CD4-positive, alpha-beta memory T cell (primary cell): ENCODE measurements at places on chromosomes 2 and 18. TPM values are rescaled to one million over a fixed set of nuclear protein-coding genes. Genes with fewer than 3 reads are reported as not detected.

DNA sequence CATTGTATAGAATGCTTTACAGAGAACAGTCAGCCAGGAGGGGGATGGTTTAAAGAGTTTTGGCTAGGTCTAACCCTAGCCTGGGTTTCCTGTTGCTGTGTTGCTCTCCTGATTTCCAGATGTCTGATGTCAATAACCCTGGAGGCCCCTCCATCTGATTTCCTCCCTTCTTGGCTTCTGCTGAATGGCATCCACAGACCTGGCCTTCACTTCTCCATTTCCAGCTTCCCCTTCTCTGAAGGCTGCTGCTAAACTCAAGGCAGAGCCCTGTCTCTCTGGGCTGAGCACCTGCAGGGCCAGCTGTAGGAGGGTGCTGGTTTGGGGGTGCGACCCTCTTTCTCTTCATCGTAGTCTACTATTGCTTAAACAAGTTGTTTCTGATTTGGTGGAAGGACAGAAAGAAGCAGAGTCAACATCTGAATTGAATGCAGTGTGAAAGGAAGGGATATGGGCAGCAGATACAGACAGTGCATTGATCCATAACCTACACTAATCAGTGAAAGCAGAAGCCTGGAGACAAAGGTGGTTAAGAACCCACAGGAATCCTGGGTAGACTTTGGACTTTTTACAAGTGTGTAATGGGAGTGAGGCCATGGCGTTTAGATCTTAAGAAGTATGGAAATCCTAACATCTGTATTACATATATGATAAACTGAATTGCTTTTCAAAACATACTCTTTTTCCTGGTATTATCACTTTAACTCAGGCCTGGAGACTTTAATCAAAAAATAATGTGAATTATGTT lies 153.6 kb downstream of the HRH4 start:
- DNase-seq, result no peak
- no peaks in the 10 kb centered on the region for H3K36me3 ChIP-seq
- no peaks in the 10 kb centered on the region for H3K4me1 ChIP-seq
- H3K27me3 ChIP-seq, result no peaks in the 10 kb centered on the region
- H3K27ac ChIP-seq, result no peak overlapping the region

SERPINB7 gene
- not detected for total RNA-seq

DNA sequence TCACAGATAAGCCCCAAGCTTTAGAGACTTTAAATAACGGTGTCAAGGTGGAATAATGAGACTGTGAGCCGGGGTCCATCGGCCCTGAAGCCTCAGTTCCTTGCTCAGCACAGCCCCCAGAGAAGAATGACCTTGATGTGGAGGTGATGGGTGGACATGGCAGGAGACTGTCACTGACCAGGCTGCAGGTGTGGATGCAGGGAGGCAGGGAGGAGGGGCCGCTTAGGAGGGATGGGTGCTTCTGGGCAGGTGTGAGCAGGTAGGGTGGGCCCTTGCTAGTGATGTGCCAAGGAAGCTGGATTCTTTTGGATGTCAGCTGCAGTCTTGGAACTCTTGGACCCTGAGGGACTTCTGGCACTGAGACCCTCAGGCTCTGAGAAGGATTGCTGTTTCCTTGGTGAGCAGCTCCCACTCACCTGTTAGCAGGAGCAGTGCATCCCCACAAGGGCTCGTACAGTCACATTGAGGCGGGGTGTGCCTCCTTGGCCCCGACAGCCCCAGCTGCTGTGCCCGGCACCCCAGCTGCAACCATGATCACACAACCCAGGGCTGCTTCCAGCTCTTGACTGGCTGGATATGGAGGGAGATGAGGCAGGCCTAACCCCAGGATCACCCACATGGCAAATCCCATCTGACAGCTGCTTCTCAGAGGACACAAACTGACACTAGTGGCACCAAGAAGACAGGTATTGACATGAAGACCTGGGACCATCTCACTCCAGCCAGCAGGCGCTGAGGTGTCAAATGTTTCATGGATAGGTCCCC lies 209.8 kb upstream of the HDAC4 start:
- H3K27me3 ChIP-seq, result no peaks in the 10 kb centered on the region
- H3K36me3 ChIP-seq, result no peaks in the 10 kb centered on the region
- no peaks in the 10 kb centered on the region for H3K4me1 ChIP-seq
- H3K27ac ChIP-seq, result no peak overlapping the region

DSG4 gene
- not detected for total RNA-seq

SERPINB3 gene
- total RNA-seq, result not detected

TEX44 gene
- total RNA-seq, result not detected

GRCh38 chr18:27838225-27838624 lies 338.7 kb downstream of the CDH2 start:
- no peak overlapping the region for H3K27ac ChIP-seq
- H3K27me3 ChIP-seq, result no peaks in the 10 kb centered on the region
- no peak for DNase-seq
- no peaks in the 10 kb centered on the region for H3K4me1 ChIP-seq
- no peak overlapping the region for H3K4me3 ChIP-seq

- no peaks in the 10 kb centered on the region for H3K27me3 ChIP-seq
- H3K36me3 ChIP-seq, result no peaks in the 10 kb centered on the region
- peak overlapping the region; percentile 28 for H3K27ac ChIP-seq
- peaks cover 82% of the 10 kb centered on the region for H3K4me1 ChIP-seq
- no peak for DNase-seq
These were observed 90.3 kb downstream of the RBMS1 start for GRCh38 chr2:160402997-160403979.

RGPD4 gene
- 0.09 TPM for total RNA-seq

TTC32 gene
- total RNA-seq, result 48.7 TPM

- H3K36me3 ChIP-seq, result no peaks in the 10 kb centered on the region
- no peak overlapping the region for H3K27ac ChIP-seq
- H3K4me3 ChIP-seq, result no peak overlapping the region
- DNase-seq, result no peak
- no peaks in the 10 kb centered on the region for H3K27me3 ChIP-seq
- H3K4me1 ChIP-seq, result no peaks in the 10 kb centered on the region
These were observed 73.8 kb upstream of the HAAO start for GRCh38 chr2:42865884-42866881.

- H3K36me3 ChIP-seq, result no peaks in the 10 kb centered on the region
- no peak overlapping the region for H3K4me3 ChIP-seq
- H3K27me3 ChIP-seq, result no peaks in the 10 kb centered on the region
- no peaks in the 10 kb centered on the region for H3K4me1 ChIP-seq
- H3K27ac ChIP-seq, result no peak overlapping the region
These were observed 91.9 kb upstream of the ANKRD30BL start for GRCh38 chr2:132253496-132254305.

- H3K27ac ChIP-seq, result no peak overlapping the region
- no peaks in the 10 kb centered on the region for H3K4me1 ChIP-seq
- no peak for DNase-seq
- peaks cover 29% of the 10 kb centered on the region for H3K27me3 ChIP-seq
- no peak overlapping the region for H3K4me3 ChIP-seq
These were observed 8.0 kb downstream of the GLI2 start for GRCh38 chr2:120743657-120744056.

DNA sequence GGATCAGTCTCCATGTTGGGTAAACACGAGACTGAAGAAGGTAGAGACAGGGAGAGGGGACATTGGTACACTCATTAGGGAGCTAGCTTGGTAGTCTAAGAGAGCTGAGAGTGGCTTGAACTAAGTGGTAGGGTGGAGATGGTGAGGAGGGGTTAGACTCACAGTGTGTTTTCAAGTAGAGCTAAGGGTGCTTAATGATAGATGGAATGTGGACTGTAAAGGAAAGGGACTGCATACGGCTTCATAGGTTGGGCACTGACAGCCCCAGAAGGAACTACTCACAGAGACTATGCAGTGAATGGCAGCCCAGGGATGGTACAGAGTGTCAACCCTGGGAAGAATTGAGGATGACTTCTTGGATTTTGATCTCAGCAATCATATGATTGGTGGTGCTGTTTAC lies 178.1 kb downstream of the CCDC85A start:
- H3K4me3 ChIP-seq, result no peak overlapping the region
- DNase-seq, result no peak
- no peak overlapping the region for H3K27ac ChIP-seq
- H3K27me3 ChIP-seq, result no peaks in the 10 kb centered on the region
- H3K4me1 ChIP-seq, result no peaks in the 10 kb centered on the region
